AG04450 (cell line): ENCODE measurements at places on chromosomes 13 and 19.

DNA sequence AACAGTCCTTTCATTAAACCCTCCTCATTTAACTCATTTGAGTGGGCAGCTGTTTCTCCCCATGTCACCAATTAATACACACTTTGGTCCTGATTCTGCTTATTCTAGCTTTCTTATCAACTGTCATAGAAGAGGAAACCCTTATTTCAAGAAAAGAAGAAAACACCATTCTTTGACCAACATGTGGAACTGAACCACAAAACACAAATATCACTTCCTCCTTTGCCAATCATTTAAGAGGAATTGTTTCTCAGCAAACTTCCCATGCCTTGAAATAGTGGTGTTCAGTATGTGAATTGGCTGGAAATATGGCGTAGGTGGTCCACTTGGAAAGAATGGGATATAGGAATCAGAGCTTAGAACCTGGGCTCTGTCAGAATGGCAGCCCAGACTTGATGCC, 20.4 kb downstream of the MBD3L2B start:
- no peak for DNase-seq

DNA sequence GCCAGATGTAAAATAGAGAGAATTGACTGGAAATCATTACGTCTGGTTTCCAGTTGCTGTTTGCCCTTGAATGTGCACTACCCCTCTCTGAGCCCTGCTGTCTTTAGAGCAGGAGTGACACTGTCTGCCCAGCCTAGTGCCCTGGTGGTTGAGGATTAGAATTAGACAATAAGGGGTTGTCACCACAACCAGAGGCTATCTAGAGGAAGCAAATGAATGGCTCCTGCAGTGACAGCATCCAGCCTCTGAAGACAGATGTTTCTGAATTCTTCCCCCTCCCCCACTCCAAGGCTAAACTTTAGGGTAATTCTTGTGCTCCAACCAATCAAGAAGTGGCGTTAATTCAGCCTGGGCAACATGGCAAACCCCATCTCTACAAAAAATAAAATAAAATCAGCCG, 2.0 kb downstream of the RAB8A start:
- no peak for DNase-seq

DNA sequence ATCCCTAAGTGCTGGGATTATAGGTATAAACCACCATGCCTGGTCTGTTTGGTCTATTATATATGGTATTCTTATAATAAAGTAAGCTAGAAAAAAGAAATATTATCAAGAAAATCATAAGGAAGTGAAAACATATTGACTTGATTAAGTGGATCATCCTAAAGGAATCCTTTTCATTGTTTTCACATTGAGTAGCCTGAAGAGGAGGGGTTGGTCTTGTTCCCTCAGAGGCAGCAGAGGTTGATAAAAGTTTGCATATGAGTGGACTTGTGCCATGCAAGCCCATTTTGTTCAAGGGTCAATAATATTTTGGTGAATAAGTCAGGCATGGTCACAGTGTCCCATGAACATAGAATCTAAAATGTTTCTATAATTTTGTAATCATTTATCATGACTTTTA, 52.7 kb downstream of the ZNF627 start:
- DNase-seq: no peak

DNA sequence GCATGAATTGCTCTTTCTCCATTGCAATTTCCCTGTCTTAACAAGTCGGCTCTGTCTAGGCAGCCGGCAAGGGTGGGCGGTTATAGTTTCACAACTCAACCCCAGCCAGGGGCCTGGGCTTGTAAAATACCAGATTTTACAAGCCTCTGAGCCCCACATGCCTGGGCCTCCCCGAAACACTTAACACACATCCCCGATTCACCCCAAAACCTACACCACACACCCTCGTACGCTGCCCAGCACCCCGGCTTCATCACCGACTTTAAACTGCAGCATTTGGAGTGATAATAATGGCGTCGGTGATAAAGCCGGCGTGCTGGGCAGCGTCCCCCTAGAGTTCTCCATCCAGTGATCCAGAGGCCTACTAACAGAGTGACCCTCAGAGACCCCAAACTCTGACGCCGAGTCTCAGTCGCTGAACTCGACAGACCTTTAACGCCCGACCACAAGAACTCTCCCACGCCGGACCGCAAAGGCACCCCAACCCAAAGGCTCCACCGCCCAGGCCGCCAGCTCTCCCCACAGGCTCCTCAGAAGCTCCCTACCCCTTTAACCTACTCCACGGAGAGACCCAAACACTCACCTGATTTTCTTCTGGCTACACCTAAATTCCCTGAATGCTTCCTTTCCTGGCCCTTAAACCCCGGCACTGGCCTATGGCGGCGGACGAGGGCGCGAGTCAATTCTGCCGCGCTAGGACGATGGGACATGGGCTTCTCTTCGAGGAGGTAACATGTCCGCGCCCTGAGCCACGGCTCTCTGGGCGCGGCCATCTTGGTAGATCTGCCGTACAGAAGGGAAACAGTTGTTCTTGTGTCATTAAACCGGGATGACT, at the start of gene ZNF649:
ZNF649 (minus strand) TSS at position 687 of the 835 bp plus-strand sequence. CDS start 4,910 bp downstream, outside the sequence.
- peak; percentile 62 for DNase-seq

DNA sequence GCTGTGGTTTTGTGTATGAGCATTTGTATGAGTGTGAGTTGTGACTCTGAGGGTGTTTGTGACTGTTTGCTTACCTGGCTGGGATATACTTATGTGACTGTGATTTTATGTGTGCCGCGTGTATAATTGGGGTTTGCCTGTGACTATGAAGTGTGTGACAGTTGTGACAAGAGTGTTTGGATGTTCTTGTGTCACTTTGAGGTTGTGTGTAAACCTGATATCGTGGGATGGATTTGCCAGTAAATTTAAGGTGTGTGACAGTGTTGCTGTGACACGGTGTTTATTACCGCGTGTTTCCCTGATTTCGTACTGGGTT, 442 bp downstream of the ZNF420 start:
- DNase-seq: no peak

DNA sequence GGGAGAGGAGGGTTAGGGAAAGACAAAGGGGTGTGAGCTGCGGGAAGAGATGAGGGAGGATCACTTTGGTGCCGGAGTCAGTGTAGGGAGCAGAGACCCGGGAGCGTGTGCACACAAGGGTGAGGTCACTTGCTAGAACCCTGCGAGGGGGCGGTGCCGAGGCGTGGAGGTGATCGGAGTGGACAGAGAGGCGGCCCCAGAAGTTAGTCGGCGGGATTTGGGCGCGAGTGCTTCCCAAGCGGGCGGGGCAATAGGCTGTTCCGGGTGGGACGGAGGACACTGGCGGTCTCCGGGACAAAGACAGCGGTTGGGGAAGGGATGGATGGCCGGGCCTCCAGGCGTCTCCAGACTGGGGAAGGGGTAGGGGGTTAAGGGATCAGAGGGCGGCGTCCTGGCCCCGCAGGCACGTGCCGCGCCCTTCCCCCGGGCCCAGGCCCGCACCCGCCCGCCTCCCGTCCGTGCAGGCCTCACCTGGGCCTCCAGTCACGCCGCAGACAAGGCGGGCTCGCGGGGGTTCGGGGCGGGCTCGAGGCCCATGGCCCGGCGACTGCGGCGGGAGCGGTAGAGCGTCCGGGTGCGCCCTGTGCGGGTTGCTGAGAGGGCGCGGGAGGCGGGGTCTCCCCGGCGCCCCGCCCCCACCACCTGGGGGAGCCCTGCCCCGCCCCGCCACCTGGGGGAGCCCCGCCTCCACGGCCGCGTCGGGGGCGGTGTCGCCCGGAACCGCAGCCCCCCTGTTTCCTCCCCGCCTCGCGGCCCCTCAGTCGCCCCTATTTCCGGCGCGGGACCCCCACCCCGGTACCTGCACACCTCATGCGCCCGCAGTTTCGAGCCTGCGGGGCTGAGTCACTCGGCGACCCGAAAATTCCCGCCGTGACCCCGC, at the start of gene LPAR2:
LPAR2 (minus strand) TSS at position 600 of the 880 bp plus-strand sequence. CDS start 945 bp downstream, outside the sequence.
- no peak for DNase-seq

GRCh38 chr19:30710721-30711120, 338.5 kb downstream of the ZNF536 start:
- DNase-seq: no peak

- DNase-seq: no peak
These were observed 141.9 kb downstream of the PCCA start for GRCh38 chr13:100230769-100231149.

- no peak for DNase-seq
These were observed 21.7 kb downstream of the ZNF45 start for GRCh38 chr19:43913383-43913782.

DNA sequence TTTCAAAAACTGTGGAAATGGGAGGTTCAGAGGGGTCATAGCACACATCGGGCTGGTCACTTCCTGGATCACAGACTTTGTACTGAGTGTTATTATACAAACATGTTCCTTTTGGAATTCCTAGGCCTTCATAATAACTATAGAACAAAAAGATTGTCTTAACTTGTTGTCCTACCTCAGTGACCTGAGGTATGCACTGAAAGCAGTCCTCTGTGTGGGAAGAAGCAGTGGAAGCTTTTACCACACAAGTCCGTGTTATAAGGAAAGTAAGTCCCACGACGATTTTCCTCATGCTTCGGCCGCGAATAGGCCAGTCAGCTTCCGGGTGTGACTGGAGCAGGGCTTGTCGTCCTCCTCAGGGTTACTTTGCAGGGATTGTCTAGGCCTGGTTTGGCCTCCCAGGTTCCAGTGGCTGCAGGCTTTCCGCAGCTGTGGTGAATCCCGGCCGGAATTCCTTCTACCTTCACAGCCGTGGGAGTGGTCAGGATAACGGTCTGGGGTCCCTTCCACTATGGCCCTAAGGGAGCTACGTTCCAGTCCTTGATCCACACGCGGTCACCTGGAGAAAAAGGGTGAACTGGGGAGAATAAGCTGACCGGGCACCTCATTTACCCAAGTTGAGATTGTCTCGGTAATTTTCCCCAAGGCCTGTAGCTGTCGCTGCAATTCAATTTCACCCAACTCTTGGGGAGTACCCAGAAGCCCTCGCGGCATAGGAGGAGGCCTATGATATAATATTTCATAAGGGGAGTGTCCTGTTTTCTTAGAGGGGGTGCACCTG, 16.0 kb downstream of the NAPSA start:
- no peak for DNase-seq

GRCh38 chr13:93865235-93865634, 614.2 kb downstream of the DCT start:
- no peak for DNase-seq

DNA sequence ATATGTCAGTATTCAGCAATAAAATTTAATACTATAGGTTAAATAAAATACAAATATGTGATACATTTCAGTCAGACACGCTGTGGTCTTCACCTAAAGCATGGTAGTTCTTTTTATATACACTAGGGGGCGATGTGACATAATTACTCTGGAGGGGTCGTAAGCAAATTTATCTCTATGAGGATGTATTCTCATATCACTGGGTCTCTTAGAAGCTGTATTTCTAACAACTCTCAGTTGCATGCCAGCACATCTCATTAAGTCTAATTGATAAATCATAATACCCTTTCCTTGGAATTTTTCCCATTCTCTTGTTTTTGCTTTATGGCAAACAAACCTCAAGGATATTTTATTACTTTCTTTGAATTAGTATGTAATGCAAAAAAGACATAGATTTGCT, 3.9 kb upstream of the PCDH17 start:
- DNase-seq: no peak

GRCh38 chr19:1967087-1967608, 26.2 kb downstream of the CSNK1G2 start:
- no peak for DNase-seq

- no peak for DNase-seq
These were observed 1.4 kb downstream of the CLASRP start for GRCh38 chr19:45040059-45040771.

DNA sequence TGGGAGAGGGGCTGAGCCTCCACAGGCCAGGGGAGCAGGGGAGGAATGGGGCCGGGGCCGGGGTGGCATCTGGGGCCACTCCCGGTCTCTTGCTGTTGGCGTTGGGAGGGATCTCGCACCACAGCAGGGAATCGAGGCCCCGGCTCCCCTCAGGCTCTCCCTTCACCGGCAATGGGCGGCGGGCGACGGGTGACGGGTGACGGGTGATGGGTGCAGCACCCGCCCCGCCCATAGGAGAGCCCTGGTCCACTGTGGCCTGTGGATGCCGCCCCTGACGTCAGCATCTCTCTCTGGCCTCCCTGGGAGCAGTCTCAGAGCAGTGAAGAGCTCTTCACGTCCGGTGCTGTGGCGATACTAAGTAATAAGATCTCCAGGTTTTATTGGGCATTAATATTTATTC, 133.6 kb downstream of the KDM4B start:
- DNase-seq: no peak

GRCh38 chr13:95931300-95932025, 121.7 kb downstream of the UGGT2 start:
- DNase-seq: no peak

- DNase-seq: peak; percentile 72
These were observed 167.6 kb downstream of the PTPRS start for GRCh38 chr19:5172859-5173630.

DNA sequence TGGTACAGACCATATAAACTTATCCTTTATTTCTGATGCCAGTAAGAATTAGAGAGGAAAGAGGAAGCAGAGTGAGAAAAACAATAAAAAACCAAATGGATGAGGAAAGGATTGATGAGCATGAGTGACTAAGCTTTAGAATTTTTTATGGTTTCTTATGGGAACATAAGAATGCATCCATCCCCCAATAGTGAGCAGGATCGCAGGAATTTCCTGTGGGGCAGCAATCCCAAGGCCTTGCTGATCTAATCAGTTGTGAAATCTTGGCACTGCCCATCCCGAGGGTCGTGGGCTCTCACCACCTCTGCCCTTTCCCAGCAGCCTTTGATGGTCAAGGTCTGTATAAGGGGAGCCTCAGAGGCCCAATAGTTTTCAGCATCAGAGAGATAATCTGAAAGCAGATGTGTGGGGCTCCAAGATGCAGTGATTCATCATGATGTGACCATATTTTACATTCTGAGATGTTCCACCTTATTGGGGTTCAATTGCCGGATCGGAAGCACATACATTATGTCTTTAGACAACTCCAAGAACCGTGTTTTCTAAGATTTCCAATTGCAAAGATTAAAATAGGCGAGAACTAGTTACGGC, 222.1 kb downstream of the DNAJC15 start:
- DNase-seq: peak; percentile 58

DNA sequence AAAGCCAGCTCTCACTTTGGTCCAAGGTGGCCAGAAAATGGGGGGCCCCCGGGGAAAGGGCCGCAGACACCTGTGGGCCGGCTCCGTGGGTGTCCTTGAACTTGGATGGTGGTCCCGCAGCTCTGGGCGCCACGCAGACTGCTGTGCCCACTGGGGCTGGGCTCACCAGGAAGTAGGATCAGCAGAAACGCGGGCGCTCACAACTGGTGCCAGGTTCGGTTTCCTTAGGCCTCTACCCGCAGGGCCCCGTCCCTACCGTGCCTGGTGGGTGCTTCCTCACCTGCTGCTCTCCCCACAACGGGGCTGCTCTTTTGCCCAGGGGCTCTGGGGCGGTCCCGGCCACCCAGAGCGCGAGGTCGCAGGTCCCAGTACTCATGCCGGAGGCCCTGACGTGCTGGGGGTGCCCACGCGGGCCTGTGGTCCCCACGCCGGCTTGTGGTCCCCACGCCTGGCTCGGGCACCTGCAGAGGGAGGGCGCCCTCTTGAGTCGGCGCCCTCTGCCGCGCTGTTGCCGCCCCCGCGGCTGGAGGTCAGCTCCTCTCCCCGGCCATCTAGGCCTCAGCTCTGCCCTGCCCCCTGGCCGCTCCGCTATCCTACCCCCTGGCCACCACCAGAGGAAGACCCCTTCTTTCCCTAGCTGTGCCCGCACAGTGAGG, 1303.6 kb downstream of the UQCRFS1 start:
- DNase-seq: no peak
